Muscle of leg (tissue), 16 donors: ENCODE measurements at places on chromosomes 3 and 15. TPM values are rescaled to one million over a fixed set of nuclear protein-coding genes. Genes with fewer than 3 reads are reported as not detected.
A peak's percentile ranks its signal among the peaks of the same experiment; 100 is the strongest.

The FOXB1 gene
- total RNA-seq = not detected

GRCh38 chr15:67927501-67928168, 87.8 kb upstream of the RNU6-1 start:
- no peak overlapping the region for H3K4me3 ChIP-seq
- no peaks in the 10 kb centered on the region for H3K27me3 ChIP-seq
- H3K36me3 ChIP-seq = no peaks in the 10 kb centered on the region

The TRPM1 gene
- total RNA-seq = not detected

DNA sequence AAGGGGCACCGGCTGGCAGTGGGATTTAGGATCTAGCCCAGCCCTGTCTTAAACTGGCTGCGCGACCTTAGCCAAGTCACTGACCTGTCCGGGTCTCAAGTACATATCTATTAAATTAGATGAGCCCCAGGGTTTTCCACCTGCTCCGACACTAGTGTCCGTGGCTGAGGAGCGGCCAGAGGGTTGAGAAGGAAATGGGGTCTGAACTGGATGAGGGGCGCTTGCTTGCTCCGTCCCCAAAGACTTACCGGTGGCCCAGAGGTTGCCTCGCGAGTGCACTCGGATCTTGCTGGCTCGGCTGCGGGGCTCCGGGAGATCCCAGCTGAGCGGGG, 285 bp downstream of the NMB start:
- no peak overlapping the region for H3K27ac ChIP-seq
- peak overlapping the region; percentile 52 for H3K4me3 ChIP-seq
- no peaks in the 10 kb centered on the region for H3K27me3 ChIP-seq
- peaks cover 34% of the 10 kb centered on the region for H3K4me1 ChIP-seq

The NRG4 gene
- total RNA-seq = 0.09 TPM

GRCh38 chr3:58237238-58237940, at the start of gene ABHD6:
Gene ABHD6, plus strand, starts transcription at chr3:58237792. Its CDS starts 18,795 bp downstream, at chr3:58256587.
- peak within 1 kb of the TSS; percentile 0 for H3K27ac ChIP-seq
- H3K27me3 ChIP-seq = peaks cover 22% of the 10 kb centered on the region
- H3K36me3 ChIP-seq = no peaks in the 10 kb centered on the region
- peak within 1 kb of the TSS; percentile 80 for H3K4me3 ChIP-seq
